ENCODE measurements at places on chromosomes 12 and 14.

- no peak overlapping the region for H3K27ac ChIP-seq
- no peak overlapping the region for H3K4me3 ChIP-seq
- H3K4me1 ChIP-seq = peaks cover 39% of the 10 kb centered on the region
- no peaks in the 10 kb centered on the region for H3K27me3 ChIP-seq
- DNase-seq = no peak
- H3K36me3 ChIP-seq = no peaks in the 10 kb centered on the region
Measured at GRCh38 chr14:68842298-68842697, 49.4 kb upstream of the ZFP36L1 start.

- DNase-seq = no peak
- peaks cover 80% of the 10 kb centered on the region for H3K4me1 ChIP-seq
- no peaks in the 10 kb centered on the region for H3K27me3 ChIP-seq
- peak overlapping the region; percentile 91 for H3K4me3 ChIP-seq
- peak overlapping the region; percentile 11 for H3K27ac ChIP-seq
Measured at GRCh38 chr12:50926415-50926814, 25.9 kb upstream of the HIGD1C start.

DNA sequence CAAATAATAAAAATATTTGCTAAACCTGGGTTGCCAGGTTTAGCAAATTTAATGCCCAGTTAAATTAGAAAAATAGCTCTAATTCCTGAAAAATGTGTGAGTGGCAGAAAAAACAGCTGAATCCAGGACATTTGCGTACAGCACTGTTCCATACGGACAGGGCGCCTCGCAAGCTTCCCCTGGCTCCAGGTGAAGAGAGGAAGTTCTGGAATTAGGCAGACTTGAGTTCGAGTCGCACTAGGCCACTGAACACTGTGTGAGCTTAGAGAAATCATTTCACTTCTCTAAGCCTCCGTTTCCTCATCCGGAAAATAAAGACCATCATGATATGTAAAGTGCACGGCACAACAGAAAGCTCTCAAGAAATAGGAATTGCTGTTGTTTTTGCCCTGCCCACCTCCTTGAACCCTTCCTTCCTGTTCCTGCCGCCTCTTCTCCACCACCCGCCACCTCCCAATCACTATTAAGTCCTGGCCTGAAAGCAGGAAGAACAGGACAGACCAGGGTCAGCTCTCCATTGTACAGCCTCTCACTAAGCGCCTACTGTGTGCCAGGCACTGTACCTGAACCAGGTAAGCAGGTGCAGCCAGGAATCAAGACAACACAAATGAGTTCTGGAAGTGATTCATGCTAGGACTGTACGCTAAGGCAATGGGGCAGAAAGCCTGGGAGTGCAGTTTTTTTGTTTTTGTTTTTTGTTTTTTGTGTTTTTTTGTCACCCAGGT, 763 bp upstream of the PHETA1 start:
- H3K36me3 ChIP-seq = peaks cover 13% of the 10 kb centered on the region
- H3K27me3 ChIP-seq = no peaks in the 10 kb centered on the region
- no peak for DNase-seq
- no peak overlapping the region for H3K27ac ChIP-seq

DNA sequence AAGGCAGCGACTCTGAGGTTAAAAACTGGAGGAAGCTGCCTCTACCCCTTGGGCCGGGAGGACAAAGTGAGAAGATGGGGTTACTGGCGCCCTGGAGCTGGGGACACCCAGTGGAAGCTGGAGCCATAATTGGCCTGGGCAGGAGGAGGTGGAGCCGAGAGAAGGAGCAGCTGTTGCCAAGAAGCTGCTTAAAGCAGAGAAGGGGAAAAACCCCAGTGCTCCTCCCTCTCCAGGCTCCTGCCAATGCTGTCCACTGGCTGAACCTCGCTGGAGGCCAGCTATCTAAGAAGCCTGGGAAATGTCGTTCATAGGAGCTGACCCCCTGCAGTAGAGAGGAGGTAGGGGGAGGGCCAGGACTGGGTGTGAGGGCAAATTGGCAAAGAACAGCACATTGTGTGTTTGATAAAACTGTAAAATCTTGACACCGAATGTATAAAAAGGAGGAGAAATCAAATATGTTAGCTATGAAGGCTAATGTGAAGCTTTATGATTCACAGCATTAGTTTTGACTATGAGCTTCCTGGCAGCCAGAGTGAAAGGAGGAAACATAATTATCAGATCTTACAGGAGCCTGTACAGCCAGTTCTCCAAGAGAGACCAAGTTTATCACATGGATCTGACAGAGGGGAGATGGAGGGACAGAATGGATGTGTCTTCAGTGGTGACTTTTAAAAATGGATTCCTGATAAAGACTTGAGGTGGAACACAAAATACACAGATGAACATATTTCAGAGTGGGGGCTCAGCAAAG, 9.5 kb downstream of the HHIPL1 start:
- no peak overlapping the region for H3K4me3 ChIP-seq
- no peak overlapping the region for H3K27ac ChIP-seq
- peaks cover 69% of the 10 kb centered on the region for H3K27me3 ChIP-seq
- DNase-seq = no peak
- no peaks in the 10 kb centered on the region for H3K36me3 ChIP-seq

DNA sequence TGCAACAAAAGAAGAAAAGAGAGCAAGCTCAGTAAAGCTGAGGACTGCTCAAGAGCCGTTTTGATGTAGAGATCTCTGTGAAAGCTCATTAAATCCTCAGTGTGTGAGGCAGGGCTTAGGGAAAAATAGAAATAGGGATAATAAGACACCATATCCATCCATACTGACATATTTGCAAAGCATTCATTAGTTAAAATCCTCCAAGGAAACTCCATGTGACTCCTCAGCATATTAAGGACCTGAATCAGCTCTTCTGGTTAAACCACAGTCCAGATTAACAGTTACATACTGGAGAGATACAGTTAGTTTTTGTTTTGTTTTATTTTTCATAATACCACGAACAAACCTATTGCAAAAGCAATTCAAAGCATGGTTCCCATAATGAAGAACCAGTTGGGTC, 288.2 kb downstream of the PAWR start:
- no peak for DNase-seq
- H3K27ac ChIP-seq = no peak overlapping the region
- H3K4me3 ChIP-seq = no peak overlapping the region
- H3K27me3 ChIP-seq = no peaks in the 10 kb centered on the region
- no peaks in the 10 kb centered on the region for H3K4me1 ChIP-seq
- H3K36me3 ChIP-seq = no peaks in the 10 kb centered on the region

GRCh38 chr14:61929651-61930050, 167.4 kb downstream of the SNAPC1 start:
- H3K27me3 ChIP-seq = peaks cover 6% of the 10 kb centered on the region
- no peak overlapping the region for H3K4me3 ChIP-seq
- no peaks in the 10 kb centered on the region for H3K36me3 ChIP-seq

GRCh38 chr12:97323154-97323553, 139.4 kb upstream of the RMST start:
- H3K4me1 ChIP-seq = no peaks in the 10 kb centered on the region
- no peak overlapping the region for H3K4me3 ChIP-seq
- DNase-seq = no peak
- no peak overlapping the region for H3K27ac ChIP-seq

GRCh38 chr14:64569138-64569631, 19.4 kb downstream of the PPP1R36 start:
- DNase-seq = no peak
- H3K36me3 ChIP-seq = no peaks in the 10 kb centered on the region
- H3K27me3 ChIP-seq = no peaks in the 10 kb centered on the region

DNA sequence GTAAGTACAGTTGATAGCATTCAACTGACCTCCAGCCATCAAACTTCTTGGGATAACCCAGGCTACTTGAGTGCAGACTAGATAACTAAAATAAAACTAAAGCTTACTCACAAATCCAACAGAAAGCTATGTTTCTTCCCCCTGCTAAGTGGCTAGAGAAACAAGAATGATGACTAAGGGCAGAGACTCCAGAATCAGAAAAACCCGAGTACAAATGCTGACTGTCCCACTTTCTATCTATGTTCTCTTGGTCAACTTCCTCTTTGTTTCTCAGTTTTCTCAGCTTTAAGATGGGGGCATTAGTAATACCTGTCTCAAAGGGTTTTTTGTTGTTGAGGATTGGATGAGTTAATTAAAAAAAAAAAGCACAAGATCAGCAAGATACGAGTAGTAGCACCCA, 6.1 kb upstream of the NUAK1 start:
- H3K4me3 ChIP-seq = no peak overlapping the region
- no peak for DNase-seq
- H3K36me3 ChIP-seq = no peaks in the 10 kb centered on the region

- H3K27ac ChIP-seq = peak overlapping the region; percentile 27
- no peak for DNase-seq
- peaks cover 8% of the 10 kb centered on the region for H3K36me3 ChIP-seq
- H3K4me3 ChIP-seq = peak overlapping the region; percentile 53
- peaks cover 41% of the 10 kb centered on the region for H3K4me1 ChIP-seq
Measured at GRCh38 chr14:20714593-20715250, 26.2 kb downstream of the ANG start.

Data from stimulated activated naive B cell treated with anti-CD40 and anti-IgM and Interleukin-4, amounts not matched to agents 10 μg/mL and 1 μg/mL and 100 μg/mL, for 72 hours (primary cell).